NCI-H446 (cell line): ENCODE measurements at places on chromosomes 7 and 10.
A peak's percentile ranks its signal among the peaks of the same experiment; 100 is the strongest.

DNA sequence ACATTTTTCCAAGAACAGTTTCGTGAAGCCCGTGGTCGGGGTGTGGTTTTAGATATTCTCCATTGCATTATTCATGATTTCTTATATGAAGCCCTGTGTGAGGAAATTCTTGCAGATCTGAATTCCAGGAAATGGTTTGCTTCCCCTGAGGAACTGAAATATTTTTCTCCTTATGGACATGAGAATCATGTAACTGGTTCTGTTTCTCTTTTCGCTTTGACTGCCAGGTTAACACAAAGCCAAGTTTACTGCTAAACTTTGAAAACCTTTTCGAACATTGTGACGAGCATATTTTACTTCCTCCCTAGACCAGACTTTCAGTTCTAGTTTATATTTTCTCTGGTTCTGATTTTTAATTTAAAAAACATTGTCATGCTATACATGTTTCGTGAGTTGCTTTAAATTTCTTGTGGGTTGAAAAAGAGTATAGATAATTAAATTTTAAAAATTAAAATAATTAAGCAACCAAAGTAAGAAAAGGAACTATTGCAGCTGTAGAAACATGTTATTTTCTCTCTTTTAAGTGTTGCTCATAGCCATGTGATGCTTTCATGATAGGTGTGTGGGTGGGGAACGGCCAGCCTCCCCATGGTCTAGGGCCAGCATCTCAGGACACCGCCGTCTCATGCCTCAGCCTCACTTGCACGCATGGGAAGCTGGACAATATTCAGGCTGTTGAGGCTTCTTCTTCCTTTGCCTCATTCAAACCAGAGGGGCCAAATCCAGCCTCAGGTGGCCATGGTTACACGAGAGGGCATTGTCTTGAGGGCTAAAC lies 97.1 kb downstream of the CREB5 start:
- DNase-seq, result no peak

GRCh38 chr7:44539669-44540506 lies 1.2 kb downstream of the NPC1L1 start:
- no peak for DNase-seq

DNA sequence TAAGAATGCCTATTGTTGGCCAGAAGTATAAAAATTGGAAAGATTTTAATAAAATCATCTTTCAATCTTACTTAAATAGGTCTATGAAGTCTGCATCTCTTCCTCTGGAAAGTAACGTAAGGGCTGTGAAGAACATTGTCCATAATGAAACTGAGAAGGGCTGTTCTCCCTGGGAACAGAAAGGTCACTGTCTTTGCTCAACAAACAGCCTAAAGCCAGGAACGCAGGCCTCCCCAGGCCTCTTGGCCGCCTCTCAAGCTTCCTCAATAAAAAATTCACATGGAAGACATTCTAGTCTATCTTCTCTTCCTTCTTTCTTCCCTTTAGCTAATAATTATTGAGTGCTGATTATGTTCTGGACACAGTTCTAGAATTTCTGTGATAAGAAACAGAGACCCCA lies 9.1 kb upstream of the IDI2 start:
- no peak for DNase-seq

- DNase-seq, result peak; percentile 70
Observed at GRCh38 chr10:30029164-30029871, 30.1 kb downstream of the JCAD start.

DNA sequence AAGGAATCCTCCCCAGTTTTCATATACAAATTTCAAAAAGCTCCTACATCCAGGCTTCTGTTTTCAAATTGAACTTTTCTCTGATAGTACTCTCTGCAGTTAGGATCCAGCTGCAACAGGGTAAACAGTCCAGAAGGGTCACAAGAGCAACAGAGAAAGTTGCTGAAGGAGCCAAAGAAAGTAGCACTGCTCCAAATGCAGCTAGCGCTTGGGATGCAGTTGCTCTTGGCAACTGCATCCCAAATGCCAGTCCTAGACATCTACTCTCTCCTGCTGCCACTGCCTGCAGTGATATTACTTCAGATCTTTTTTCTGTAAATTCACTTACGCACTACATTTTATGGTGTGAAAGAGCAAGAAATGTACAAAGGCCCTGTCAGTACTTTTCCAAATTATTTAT lies 14.6 kb downstream of the GPR37 start:
- DNase-seq, result no peak
